Right renal cortex interstitium (tissue), 3 donors: ENCODE measurements at places on chromosomes 1 and 21.

DNA sequence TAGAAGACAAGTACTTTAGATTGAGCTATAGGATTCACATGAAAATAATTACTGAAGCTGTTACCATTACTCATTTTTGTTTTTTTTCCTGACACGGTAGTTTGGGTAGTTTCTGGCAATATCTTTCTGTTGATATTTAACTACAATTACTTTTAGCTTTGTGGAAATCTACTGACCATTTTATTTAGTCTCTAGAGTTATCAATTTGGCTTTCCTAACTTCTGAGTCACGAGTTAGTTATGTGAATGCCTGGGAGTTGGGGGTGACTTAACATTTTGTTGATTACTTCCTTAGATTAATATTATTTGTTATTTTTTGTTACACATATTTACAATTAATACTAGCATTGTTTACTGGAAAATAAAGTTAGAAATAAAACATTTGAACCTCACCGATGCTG, 160.6 kb downstream of the HMCN1 start:
- no peak for DNase-seq

GRCh38 chr1:21520899-21521716, 11.9 kb downstream of the ALPL start:
- DNase-seq, result no peak

DNA sequence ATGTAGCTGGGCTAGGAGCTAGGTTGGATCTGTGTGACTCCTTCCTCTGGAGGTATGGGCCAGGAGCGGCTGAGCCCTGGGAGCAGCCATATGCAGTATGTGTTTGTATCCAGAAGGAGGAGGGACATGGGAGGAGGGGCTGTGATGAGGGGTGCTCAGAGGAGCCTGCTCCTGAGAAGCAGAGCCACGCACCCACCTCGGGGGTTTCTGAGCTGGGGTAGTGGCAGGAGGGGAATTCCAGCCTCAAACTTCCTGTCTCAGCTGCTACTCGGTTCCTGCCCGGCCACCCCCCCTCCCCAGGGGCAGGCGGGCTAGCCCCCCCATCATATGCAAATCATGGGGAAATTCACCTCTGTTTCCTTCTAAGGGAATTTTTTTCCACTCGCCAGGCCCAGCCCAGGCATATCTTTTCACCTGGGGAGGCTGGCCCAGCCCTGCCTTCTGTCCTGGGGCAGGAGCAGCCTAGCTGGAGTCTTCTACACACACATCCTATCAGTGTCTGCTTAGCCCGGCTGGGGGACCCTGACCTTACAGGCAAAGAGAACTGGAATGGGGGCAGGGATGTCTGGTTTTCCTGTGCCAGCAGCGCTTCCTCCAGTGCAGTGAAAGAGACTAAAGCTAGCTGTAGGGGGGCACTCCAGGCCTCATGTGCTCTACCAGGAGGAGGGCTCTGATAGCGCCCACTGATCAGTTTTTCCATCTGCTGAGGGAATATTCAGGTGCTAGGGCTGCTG, 3.0 kb downstream of the ZC3H12A start:
- DNase-seq, result no peak

- no peak for DNase-seq
These were observed 10.1 kb downstream of the MFAP2 start for GRCh38 chr1:16970132-16970910.

DNA sequence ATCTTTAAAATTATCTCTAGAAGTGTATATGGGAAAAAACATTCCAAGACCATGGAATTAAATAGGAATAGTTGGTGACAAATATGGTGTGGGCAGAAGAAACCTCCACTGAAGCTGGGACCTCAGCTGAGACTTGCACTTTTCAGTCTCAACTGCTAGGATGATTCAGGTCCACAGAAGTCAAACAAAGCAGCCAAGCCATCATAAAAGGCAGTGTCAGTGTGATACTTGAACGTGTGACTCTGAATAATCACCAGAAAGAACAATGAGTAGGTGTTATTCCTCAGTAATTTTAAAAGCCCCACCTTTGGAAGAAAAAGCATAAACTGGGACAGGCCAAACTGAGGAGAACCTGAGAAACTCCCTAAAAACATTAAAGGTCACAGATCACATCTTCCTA, 90.7 kb downstream of the ZNF281 start:
- DNase-seq, result no peak

DNA sequence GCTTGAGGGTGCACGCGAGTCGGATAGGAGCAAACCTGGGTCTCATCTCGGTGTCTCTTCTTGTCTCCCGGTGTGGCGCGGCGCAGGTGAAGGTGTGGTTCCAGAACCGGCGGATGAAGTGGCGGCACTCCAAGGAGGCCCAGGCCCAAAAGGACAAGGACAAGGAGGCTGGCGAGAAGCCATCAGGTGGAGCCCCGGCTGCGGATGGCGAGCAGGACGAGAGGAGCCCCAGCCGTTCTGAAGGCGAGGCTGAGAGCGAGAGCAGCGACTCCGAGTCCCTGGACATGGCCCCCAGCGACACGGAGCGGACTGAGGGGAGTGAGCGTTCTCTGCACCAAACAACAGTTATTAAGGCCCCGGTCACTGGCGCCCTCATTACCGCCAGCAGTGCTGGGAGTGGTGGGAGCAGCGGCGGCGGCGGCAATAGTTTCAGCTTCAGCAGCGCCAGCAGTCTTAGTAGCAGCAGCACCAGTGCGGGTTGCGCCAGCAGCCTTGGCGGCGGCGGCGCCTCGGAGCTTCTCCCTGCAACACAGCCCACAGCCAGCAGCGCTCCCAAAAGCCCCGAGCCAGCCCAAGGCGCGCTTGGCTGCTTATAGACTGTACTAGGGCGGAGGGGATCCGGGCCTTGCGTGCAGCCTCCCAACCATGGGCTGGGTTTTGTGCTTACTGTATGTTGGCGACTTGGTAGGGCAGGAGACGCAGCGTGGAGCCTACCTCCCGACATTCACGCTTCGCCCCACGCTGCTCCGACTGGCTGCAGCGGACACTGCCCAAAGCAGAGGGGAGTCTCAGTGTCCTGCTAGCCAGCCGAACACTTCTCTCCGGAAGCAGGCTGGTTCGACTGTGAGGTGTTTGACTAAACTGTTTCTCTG, 5.1 kb downstream of the HLX start:
- no peak for DNase-seq

DNA sequence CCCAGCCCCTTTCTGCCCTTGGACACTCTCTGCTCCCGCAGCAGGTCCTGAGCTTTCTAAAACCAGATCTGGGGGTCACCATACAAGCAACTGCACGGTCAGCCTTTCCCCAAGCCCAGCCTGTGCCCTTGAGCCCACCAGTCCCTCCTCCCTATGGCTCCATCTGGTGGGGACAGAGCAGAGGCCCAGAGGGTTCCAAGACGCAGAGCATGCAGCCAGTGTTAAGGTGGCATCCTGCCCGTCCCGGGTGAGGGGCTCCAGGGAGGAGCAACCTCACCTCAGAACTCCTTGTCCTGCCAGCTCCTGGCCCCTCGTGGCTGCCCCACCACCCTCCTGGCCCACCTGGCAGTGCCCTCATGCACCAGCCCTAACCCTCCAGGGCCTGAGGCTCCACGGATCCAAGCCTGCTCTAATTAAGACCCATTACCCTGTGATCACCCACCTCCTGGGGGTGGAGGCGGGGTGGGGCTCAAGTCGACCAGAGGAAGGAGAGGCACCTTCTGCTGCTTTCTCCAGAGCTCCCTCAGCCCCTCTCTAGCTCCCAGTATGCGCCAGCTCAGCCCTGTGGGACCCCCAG, 8.5 kb downstream of the CHD5 start:
- DNase-seq, result no peak

DNA sequence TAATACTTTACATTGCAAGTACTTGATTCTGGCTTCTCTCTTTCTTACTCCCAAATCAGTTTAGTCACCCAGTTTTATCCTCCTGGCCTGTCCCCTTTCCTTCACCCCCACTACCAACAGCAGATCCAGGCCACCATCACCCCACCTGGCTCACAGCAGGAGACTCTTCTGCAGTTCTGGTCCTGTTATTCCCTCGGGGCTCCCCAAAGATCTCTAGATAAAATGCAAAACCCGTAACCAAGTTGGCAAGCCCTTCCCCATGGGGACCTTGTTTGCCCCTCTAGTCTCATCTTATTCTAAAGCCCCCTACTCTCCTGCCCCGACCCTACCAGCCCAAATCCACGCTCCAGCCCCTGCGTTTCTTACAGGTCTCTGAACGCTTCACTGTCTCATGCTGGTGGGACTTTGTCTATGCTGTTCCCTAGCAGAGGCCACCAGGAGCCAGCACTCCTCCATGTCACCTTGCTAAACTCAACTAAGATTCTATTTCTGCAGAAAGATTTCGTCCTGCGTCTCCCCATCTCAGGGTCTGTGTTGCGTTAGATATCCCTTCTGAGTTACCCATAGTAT, 4.0 kb downstream of the ABCG1 start:
- no peak for DNase-seq

DNA sequence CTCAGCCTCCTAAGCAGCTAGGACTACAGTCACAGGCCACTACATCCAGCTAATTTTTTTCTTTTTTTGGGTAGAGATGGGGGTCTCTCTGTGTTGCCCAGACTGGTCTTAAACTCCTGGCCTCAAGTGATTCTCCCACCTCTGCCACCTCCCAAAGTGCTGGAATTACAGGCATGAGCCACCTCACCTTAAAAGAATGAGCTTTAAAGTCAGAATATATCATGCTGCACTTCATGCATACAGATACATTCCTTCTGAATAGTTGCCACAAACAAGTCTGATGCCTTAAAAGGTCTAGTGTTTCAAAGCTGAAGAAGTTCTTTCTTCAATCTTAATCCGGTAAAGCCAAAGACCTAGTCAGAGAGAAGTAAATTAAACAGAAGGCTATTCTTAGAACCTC, 23.8 kb upstream of the CPLANE2 start:
- DNase-seq, result no peak

GRCh38 chr1:179808503-179808902, 65.4 kb downstream of the FAM163A start:
- DNase-seq, result no peak

- no peak for DNase-seq
These were observed 126.0 kb upstream of the HMCN1 start for GRCh38 chr1:185608177-185608576.

GRCh38 chr1:197776351-197777105, 1.2 kb upstream of the DENND1B start:
- no peak for DNase-seq

- DNase-seq, result no peak
These were observed 45.8 kb downstream of the GDAP2 start for GRCh38 chr1:117883616-117884015.

DNA sequence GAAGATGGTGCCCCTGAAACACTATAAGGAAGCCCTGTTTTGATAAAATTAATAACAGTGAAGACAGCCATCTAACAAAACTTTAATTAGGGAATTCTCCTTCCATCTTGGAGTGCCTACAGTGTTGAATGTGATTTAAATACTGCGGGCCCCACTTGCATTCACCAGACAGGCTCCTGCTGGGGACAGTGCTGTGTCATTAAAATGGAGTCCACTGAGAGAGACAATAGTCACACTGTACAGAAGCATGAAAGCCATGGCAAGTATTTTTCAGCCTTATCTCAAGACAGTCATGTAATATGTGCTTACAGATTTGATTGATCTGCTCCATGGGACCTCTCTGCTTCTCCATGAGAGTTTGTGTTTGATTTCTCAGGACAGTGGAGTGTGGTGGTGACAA, 29.7 kb upstream of the ZBTB18 start:
- no peak for DNase-seq

- DNase-seq, result no peak
These were observed 4.0 kb downstream of the OSCP1 start for GRCh38 chr1:36446271-36446670.

- no peak for DNase-seq
These were observed 74.4 kb upstream of the SDC3 start for GRCh38 chr1:30982937-30983336.

GRCh38 chr1:184260382-184260781, 126.4 kb upstream of the C1orf21 start:
- DNase-seq, result no peak

- no peak for DNase-seq
These were observed 8.0 kb downstream of the FCAMR start for GRCh38 chr1:206962272-206962671.

DNA sequence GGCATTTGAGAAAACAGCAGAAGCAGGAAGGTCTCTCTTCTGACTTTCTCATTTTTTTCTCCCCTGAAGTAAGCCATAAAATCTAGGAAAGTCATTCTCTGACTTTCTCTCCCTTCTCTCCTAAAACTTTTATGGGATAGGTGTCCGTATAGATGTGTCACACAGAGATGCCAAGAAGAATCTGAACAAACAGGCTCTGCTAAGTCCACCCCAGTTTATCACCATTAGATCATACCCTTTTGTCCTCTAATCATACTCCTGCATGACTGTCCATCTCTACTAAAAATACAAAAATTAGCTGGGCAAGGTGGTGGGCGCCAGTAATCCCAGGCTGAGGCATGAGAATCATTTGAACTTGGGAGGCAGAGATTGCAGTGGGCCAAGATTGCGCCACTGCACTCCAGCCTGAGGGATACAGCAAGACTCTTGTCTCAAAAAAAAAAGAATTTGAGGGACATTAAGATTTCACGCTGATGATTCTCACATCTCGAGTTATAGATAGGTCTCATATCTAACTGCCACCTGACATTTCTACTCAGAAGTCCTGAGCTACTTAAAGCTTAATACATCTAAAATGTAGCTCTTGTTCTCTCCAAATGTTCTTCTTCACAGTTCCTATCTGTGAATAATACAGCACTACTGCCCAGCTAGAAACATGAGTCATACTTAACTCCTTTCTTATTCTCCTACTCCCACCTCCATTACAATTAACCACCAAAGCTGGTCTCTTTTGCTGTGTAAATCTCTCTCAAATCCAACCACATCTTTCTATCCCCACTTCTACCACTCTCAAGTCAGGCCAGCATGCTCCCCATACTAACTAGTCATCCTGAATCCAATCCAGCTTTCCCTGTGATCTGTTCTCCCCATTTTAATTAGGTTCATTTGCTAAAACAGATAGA, 47.7 kb downstream of the ZNF644 start:
- no peak for DNase-seq

- no peak for DNase-seq
These were observed 73.1 kb downstream of the UMODL1 start for GRCh38 chr21:42144221-42144620.

- DNase-seq, result no peak
These were observed 381.5 kb downstream of the OMA1 start for GRCh38 chr1:58165073-58165472.

DNA sequence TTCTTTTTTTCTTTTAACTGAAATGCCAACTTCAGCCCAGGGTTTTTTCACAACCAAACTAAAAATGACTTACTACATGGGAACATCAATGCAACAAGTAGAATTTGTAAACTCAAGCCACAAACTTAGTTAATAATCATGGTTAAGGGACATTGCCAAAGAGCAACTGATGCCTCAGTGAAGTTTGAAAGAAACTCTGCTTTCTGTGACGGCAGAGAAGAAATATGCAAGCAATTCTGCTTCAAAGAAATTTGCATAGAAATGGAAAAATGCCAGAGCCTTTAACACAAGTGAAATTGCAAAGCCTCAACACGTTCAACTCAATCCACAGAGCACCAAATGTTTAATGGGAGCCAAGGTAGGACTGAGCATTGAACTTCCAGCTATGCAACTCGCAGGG, 5.0 kb upstream of the CHD5 start:
- DNase-seq, result no peak

- no peak for DNase-seq
These were observed 479.2 kb upstream of the USP24 start for GRCh38 chr1:55694310-55694801.

GRCh38 chr21:45302082-45303061, 14.7 kb upstream of the POFUT2 start:
- no peak for DNase-seq

- no peak for DNase-seq
These were observed 4.6 kb upstream of the BTG2 start for GRCh38 chr1:203300441-203301330.
